ENCODE measurements at places on chromosomes 7 and 10.

- no peak for DNase-seq
Observed at GRCh38 chr7:95199779-95200558, 124.4 kb downstream of the PON1 start.

- no peak for DNase-seq
Observed at GRCh38 chr10:97060441-97061084, 125.2 kb downstream of the SLIT1 start.

- DNase-seq: no peak
Observed at GRCh38 chr10:81101062-81101461, 563.4 kb downstream of the SH2D4B start.

- no peak for DNase-seq
Observed at GRCh38 chr7:26420422-26421019, 128.9 kb downstream of the SNX10 start.

DNA sequence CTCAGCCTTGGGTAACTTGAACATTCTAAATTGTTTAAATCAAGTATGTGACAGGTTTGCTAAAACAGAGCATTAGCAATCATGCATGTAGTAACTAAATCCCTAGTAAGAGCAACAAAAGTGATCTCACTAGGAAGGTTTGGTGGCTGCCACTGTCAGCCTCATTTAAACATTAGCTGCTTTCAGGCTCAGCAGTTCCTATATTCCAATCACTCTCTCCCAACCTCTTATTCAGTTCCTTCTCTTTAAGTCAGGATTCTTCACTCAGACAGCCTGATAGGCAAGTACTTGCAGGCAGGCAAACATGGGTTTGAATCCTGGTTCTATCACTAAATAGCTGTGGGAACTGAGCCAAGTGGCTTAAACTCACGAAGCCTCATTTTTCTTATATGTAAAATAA is 3.6 kb downstream of the CREB3L2 start:
- DNase-seq: no peak

DNA sequence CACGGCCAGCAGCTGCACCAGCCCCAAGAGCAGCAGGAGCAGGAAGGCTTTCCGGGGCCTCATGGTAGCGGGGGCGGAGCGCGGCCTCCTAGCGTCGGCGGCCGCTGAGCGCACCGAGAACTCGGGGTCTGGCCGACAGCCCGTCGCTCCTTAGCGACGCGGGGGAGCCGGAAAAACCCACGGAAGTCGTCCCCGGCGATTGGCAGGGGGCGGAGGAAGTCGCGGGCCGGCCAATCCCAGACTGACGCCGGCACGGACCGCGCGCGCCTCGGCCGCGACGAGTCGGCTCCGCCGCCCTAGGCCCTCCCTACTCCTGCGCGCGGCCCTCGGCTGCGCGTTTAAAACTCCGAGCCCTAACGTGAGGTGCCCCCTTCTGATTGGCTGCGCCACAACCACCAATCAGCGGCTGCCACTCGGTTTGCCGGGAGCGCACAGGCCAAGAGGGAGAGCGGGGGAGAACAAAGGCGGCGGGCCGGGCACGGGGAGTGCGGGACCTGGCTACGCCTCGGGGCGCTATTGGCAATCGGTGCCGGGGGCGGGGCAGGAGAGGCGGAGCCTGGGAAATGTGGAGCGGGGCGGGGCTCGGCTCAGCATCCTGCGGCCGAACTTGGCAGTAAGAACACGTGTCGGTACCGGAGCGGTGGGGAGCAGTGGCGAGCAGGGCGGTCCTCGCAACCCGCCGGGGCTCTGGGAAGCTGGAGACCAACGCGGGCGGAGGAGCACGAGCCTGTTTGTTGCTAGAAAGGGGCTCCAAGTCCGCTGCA is at the start of gene PDIA4:
Gene PDIA4 (minus strand): TSS at position 160 of the 764 bp plus-strand sequence. CDS start 97 bp downstream, at position 63.
- DNase-seq: peak; percentile 100

GRCh38 chr7:115224922-115225321 is 303.0 kb downstream of the MDFIC start:
- DNase-seq: no peak
